Thyroid gland (tissue), 4 donors: ENCODE measurements at places on chromosomes 6 and 20. TPM values are rescaled to one million over a fixed set of nuclear protein-coding genes. Genes with fewer than 3 reads are reported as not detected.

Gene SLC17A3
- total RNA-seq = not detected

DNA sequence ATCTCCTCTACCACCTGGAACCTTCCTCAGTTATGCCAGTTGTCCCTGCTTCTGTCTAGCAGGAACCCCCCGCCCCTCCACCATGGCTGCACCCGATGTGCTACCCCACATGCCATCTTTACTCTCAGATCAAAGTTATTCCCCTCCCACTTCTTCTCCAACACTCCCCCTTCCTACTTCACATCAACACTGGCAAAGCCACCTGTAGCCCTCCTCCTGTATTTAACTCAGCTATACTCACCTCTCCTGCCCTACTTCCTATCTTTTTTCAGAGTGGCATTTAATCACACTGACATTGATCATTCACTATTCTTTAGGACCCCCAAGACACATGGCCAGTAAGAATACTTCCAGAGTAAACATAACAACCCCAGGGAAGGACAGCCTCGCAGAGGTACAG is 84.3 kb downstream of the MBOAT1 start:
- DNase-seq = no peak

Gene FOXS1
- total RNA-seq = 0.44 TPM

Gene CAPN11
- total RNA-seq = 1.7 TPM

DNA sequence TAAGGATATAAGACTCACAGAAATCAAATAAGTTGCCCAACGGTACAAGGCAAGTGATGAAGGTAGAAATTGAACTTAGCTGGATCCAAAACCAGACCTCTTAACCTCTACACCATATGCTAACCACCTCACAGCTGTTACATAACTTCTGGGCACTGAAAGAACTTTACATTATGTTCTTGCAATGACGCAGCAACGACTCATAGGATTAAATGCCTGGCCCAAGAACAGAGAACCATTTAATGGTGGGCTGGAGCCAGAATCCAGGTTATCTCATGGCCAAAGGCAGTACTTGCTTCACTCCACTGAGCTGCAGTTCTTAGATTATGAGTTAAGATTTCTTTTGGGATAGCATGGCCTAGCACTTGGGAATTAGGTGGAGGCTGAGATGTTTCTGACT is 4.4 kb downstream of the TRMT6 start:
- DNase-seq = no peak

DNA sequence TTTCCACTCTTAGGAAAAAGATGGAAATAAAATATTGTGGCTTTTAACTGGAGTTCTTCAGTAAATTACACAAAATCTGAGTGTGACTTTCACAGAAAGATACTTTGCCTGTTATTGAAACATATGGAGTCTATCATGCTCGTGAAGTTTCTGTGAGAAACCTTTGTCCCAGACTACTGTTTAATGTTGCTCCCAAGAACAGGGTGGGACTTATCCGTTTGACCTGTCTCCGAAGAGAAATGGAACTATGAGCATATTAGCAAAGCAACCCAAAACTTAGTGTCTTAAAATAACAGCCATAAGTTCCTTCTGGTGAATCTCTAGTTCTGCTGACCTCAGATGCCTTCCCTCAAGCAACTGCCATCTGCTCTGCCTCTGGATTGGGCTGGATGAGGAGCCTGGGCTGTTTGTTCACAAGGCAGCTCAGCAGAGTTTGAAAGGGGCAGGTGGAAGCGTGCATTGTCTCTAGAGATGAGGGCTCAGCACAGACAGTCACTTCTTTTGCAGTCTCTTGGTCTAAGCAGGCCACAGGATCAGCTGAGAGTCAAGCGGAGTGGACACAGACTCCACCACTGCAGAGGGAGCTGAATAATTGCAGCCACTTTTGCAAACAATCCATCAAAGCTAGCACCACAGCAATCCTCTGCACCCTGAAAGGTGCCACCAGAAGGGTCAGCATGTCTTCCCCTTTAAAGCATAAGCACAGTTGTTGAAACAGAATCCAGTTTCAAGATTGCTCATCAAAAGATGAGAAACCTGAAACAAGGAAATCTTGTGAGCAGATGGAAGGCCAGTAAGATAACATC is 52.8 kb downstream of the MYB start:
- DNase-seq = no peak

- DNase-seq = no peak
These were observed 13.9 kb upstream of the KLHL31 start for GRCh38 chr6:53679446-53679933.

- DNase-seq = peak; percentile 75
These were observed 667 bp downstream of the CAP2 start for GRCh38 chr6:17393892-17394631.

Gene NRSN1
- total RNA-seq = not detected

GRCh38 chr20:58634521-58635278 is 16.4 kb upstream of the STX16 start:
- no peak for DNase-seq

DNA sequence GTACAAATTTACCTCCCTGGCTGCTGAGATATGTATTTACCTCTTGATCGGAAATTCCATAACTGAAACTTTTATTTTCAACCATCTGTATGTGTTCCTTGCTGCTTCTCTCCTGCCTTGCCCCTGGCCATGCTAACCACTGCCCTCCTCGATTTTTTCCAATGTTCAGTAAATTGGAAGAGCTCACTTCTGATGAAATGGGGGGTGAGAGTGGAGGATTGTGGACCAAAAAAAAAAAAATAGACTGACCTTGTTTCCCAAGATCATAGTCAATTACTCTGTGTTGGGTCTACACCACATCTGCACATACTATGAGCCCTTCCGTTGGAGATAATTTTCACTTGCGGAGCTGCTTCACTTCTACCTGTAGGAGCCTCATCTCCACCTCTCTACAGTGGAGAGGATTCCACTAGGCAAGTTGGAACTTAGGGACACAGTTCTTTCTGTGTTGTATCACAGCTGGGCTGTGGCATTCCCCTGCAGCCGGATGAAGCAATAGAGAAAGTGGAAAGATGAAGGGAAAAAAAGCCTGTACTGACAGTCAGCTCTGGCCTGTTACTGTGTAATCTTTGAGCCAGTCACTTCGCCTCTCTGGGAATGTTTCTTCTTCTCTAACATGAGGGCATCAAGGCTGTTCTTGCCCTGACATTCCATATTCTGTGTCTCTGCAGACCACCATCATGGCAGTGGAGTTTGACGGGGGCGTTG is 1.6 kb downstream of the PSMB9 start:
- no peak for DNase-seq

Gene EEF1A2
- 0.22 TPM for total RNA-seq

GRCh38 chr6:88984152-88984551 is 20.7 kb upstream of the RNGTT start:
- DNase-seq = no peak

GRCh38 chr20:62621251-62622110 is 20.8 kb upstream of the SLCO4A1 start:
- no peak for DNase-seq

- DNase-seq = no peak
These were observed 539.7 kb downstream of the QKI start for GRCh38 chr6:163954088-163954775.

Gene NRN1
- total RNA-seq = 4.6 TPM

DNA sequence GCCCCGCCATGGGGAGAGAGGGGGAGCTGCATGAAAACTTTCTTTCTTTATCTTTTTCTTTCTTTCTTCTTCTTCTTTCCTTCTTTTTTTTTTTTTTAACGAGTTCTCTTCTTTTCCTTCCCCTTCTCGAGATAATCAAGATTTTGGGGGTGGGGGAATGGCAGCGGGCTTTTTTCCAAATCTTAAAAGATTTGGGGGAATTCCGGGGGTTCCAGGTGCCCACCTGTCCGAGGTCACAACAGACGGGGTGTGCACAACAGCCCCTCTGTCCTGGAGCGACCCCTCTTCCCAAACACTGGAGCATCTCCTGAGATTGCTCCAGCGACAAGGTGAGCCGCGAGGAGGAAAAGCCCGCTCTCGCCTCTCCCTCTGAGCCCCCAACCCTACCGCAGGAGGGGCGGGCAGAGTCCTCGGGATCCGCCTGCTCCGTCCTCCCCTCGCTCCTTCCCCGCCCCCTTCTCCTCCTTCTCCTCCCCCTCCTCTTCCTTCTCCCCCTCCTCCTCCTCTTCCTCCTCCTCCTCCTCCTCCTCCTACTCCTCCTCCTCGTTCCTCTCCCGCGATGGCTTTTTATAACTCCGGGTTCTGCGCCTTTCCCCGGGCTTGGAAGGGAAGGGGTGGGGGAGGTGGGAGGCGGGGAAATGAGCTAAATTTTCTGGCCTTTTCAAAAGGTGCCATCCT is 689 bp upstream of the KCNB1 start:
- DNase-seq = no peak

DNA sequence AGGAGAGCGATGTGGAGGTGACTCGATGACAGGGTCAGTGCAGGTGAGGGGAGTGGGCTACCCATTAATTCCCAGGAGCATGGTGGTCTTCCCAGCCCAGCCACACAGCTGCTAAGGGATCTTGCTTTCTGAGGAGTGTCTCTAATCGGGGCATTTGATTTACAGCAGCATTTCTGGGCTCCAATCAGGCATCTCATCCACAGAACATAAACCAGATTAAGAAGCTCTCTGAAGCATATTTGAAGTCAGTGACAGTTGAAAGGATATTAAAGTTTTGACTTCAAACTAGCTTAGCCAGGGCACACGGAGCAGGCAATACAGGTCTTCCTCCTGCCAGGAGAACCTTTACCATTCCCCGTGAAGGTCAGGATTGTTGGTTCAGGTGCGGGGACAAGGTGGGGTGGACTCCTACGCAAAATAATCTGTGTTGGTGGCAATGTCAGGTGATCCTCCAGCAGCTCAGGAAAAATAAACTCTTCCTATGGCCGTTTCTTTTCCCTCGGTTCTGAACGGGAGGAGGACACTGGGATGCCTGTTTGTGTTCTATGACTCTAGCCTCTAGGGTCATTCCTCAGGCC is 39.9 kb upstream of the ZNF831 start:
- no peak for DNase-seq
